ENCODE measurements at places on chromosomes 5 and 9.

DNA sequence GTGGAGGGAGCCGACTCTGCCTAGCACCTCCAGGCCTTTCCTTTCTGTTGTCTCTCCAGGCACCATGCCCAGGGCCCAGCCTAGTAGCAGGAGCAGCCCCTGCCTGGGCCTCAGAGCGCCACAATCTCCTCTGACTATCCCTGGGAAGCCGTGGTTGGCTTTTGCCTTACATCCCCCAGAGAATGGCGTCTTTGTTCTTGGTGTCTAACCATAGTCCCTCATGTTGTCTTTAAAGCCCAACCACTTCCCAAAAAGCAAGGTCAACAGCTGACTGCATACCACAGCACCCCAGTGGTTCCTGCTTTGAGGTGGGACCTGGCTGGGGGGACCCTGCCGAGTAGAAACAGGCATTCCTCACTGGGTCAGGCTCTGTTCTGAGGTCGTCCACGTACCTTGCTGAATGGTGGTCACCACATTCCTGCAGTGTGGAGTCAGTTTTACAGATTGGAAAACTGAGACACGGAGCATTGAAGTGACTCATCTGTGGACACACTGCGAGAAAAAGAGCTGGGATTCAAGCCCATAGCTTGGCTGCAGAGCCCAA, 13.7 kb upstream of the CERCAM start:
- no peak for DNase-seq

DNA sequence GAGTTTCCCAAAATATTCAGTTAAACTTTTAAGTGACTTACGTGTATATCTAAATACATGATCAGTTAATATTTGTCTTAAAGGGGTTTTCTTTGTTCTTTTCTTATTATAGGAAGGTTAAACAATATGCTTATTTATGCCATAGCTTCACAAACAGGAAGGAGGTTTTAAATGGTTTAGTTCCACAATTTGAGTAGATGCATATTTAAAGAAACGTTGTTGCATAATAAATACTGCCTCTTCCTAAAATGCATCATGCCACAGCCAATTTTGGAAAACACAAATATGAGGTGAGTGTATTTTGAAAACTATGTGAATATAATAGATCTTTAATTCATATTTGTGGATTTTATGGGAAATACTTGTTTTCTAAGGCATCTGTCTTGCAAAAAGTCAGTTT, 2.5 kb upstream of the ADRB2 start:
- no peak for DNase-seq

- no peak for DNase-seq
These were observed 37.0 kb upstream of the RANBP6 start for GRCh38 chr9:6052293-6052919.

GRCh38 chr5:57033503-57033902, 81.6 kb upstream of the MIER3 start:
- DNase-seq, result no peak

- no peak for DNase-seq
These were observed 5.8 kb downstream of the NOXA1 start for GRCh38 chr9:137428841-137429545.

GRCh38 chr5:3987867-3988266, 392.2 kb downstream of the IRX1 start:
- DNase-seq, result no peak

- DNase-seq, result no peak
These were observed 65.0 kb downstream of the ROR2 start for GRCh38 chr9:91884696-91885687.
